ENCODE measurements at places on chromosomes 12 and 14. TPM values are rescaled to one million over a fixed set of nuclear protein-coding genes. Genes with fewer than 3 reads are reported as not detected.

DNA sequence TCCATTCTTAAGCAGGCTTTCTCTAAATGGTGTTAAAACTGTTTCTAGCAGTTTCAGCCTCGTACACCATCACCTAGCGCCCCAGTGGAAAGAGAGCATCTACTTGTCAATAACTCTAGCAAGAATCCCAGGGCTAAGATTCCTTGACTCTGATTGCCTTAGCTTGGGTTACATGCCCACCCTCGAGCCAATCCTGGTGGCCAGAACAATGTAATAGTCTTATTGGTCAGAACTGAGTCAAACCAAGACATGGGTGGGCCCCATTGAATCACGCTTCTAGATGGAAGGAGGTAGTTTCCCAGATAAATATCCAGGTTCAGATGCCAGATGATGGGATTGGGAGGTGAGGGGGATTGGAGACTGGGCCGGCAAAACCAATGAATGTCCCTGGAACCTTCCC, 55.9 kb upstream of the MED13L start:
- DNase-seq, result no peak

DNA sequence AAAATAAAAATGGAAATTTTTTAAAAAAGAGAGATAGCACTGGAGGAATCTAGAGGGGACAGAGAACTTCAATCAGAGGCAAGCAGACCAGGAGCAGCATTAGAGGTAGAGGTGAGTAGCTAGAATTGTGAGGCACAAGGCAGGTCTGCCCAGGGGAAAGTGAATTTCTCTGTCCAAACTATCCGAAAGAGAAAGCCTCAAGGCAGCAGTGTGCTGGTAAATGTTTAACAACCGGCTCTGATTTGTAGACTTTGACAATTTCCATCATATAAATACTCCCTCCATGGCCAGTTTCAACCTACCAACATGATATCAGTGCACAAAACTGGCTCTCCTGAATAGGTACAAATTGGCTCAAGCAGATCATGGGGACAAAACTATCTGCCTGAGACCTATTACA, 160.6 kb upstream of the EGLN3 start:
- no peak for DNase-seq

DNA sequence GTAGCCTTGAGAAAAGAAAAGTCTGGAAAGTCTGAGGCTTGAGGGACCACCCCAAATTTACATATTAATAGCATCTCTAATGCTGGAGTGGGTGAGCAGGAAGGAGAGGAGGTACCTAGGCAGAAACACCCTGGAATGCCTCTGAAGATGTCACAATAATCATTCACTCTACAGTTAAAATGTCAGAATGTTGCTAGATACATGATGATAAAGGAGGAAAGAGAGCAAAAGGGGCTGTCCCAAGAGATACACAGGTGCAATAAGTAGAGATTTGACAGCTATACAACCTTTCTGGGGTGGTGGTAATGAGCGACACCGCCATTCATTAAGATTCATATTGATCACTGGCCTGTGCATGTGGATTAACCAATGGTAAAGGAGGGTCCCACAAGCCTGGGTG, 540.5 kb upstream of the FBXO33 start:
- DNase-seq, result no peak

DNA sequence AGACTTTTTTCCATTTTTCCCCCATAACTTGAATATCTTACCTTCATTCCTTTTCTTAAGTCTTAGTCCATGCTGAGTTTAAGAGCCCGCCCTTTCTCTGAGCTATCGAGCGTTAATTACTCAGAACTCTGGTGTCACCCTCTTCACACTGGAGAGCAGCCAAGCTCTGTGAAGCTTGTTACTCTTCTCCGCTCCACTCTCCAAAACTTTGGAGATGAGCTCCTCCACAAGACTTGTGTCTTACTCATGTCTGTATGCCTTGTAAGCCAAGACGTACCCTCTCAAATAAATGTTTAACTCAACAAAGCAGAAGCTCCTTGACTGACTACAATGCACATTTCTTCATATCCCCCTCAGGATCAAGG, 54.7 kb downstream of the DICER1 start:
- no peak for DNase-seq

Gene DHH
- 0.40 TPM for total RNA-seq

Gene SCNN1A
- 74.2 TPM for total RNA-seq

GRCh38 chr12:124386059-124386458, 91.2 kb downstream of the RFLNA start:
- DNase-seq, result no peak
